ENCODE measurements at places on chromosomes 2 and 18.

- DNase-seq, result no peak
Observed at GRCh38 chr2:43818761-43819160, 19.9 kb downstream of the ABCG5 start.

DNA sequence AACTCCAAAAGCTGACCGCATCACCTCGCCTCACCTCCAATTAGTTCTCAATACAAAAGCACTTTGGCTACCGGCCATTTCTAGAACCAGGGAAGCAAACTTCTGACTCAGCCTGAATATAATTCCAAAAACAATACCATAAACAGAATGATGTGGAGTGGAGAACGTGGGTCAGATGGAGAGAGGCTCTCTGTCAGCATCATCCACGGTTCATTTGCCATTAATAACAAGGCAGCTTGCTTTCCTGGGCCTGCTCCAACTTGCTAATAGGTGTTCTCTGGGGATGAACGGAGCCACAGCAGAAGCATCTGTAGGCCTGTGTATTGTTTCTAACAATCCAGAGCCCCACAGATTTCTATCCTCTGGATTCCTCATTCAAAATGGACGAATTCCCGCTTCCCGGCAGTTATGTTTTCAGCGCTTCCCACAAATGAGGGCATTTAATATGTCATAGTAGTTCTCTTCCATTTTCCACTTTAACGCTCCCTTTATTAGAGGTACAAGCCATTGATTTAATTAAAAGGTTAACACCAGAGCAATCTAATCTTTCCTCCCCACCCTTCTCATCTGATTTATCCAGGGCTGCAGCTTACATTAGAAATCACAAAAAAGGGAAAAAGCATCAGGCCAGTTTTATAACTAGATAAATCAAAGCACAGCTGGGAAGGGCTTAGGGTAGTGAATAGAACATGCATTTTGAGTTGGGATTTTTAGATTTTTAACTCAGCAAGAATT is 23.2 kb upstream of the CNTNAP5 start:
- DNase-seq, result no peak

DNA sequence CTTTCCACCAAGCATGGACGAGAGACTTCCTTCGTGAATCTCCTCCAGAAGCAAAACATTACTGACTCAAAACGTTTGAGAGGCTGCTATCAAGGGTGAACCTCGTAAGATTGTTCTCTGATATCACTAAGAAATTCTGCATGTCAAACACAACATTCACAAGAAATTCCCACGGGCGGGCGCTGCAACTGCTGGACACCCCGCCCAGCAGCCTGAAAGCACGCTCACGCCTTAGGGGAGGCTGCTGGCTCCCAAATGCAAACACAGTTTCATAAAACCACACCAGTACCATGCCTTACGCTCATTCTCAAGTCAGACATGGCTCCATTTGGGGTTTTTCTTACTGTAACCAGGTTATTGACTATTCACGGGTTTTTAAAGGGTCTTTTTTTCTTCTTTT is 39.0 kb downstream of the MBP start:
- DNase-seq, result no peak

GRCh38 chr18:9965711-9966624 is 52.2 kb downstream of the VAPA start:
- no peak for DNase-seq

GRCh38 chr18:25230658-25231326 is 121.2 kb downstream of the ZNF521 start:
- peak; percentile 80 for DNase-seq

GRCh38 chr2:72361521-72361920 is 213.9 kb upstream of the CYP26B1 start:
- no peak for DNase-seq

DNA sequence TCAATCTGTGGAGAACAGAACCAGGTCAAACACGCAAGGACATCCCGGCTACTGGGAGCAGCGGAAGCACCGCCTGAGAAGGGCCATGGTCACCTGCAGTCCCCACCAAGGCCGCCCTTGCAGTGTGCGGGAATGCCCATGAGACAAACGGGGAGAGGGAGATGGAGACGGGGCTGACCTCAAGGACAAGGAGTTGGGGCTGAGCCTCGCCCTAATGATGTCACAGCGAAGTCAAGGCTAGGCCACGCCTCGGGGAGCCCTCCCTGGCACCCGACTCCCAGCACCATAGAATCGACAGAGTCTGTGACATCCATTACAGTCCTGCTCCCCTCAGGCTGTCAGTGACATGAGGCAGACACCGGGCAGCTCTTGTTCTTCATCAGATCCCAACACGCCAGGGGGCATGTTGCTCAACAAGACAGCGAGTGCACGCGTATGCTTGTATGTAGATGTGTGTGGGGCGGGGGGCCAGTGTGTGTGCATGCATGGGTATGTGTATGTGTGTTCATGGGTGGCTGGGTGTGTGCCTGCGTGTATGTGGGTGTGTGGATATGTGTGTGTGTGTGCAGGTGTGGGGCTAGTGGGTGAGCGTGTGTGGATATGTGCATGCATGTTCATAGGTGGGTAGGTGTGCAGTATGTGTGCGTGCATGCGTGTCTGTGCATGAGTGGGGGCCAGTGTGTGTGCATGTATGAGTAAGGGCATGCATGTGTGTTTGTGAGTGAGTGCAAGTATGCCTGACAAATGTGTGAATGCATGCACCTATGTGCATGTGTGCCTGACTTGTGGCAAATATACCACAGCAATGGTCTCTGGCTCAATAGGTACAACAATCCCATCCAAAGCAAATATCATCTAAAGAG is 57.0 kb downstream of the ANKMY1 start:
- no peak for DNase-seq

- DNase-seq, result no peak
Observed at GRCh38 chr2:141555876-141556470, 574.8 kb downstream of the LRP1B start.

DNA sequence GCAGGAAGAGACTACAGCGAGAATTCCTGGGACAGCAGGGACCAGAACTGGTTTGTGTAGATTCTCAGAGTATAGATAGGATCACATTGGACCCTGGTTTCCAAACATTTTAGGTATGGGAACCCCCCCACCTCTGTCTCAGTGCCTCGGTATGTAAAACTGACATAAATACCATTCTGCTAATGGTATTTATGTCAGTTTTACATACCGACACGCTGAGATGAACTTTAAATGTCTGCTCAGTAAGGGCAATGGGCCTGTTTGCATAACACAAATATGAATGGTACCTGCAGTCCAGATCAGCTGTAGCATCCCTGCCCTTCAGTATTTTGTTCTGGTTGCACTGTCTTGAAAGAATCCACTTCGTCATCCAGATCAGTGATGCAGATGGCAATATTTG is 73.2 kb downstream of the WDSUB1 start:
- DNase-seq, result no peak

- no peak for DNase-seq
Observed at GRCh38 chr2:206276169-206276942, 1.9 kb downstream of the ZDBF2 start.

DNA sequence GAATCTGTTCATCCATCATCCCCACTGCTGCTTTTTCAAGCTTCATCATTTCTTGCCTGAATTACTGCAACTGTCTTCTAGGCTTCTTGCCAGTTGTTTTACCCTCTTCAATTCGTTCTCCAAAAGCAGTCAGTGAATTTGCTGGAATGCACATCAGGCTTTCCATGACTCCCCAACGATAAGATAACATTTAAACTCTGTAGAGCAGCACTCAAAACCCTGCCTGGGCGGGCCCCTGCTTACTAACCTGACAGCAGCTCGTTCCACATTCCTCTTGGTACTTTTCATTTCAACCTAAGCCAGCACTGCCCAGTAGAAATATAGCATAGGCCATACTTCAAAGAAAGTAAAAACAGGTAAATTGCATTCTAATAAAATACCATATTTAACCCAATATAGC is 342.9 kb downstream of the SUCLG1 start:
- no peak for DNase-seq

- DNase-seq, result no peak
Observed at GRCh38 chr2:131542438-131543384, 15.0 kb downstream of the CCDC74A start.

- DNase-seq, result no peak
Observed at GRCh38 chr2:236755278-236755840, 185.7 kb downstream of the ACKR3 start.

DNA sequence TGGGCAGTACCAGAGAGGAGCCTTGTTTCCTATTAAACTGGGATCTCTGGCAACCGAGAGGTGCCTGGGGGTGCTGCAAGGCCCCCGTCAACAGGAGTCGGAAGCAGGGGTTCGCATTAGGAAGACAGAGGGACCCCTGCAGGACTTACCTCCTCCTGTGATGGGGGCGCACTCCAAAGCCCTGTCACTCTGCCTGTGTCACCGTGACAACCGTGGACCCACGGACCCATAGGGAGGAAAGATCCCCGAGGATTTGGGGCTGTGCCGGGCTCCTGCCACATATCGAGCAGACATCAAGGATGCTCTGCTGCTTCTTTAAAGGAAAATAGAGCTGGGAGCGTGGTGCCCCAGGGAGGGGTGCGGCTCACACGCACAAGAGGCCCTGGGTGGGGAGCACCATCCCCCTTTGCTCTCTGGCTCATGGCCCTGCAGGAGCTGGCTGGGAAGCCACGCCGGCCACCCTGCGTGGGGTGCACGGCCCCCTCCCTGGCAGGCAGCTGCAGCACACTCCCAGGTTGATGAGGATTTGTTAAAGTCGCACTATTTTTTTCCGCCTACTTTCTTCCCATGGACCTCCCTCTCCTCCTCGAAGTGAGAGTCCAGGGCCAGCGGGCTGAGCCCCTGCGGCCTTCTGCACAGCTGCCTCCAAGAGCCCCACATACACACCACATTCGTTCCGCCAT is 167.5 kb downstream of the TWIST2 start:
- DNase-seq, result no peak

- no peak for DNase-seq
Observed at GRCh38 chr2:5794012-5794411, 101.8 kb downstream of the SOX11 start.

DNA sequence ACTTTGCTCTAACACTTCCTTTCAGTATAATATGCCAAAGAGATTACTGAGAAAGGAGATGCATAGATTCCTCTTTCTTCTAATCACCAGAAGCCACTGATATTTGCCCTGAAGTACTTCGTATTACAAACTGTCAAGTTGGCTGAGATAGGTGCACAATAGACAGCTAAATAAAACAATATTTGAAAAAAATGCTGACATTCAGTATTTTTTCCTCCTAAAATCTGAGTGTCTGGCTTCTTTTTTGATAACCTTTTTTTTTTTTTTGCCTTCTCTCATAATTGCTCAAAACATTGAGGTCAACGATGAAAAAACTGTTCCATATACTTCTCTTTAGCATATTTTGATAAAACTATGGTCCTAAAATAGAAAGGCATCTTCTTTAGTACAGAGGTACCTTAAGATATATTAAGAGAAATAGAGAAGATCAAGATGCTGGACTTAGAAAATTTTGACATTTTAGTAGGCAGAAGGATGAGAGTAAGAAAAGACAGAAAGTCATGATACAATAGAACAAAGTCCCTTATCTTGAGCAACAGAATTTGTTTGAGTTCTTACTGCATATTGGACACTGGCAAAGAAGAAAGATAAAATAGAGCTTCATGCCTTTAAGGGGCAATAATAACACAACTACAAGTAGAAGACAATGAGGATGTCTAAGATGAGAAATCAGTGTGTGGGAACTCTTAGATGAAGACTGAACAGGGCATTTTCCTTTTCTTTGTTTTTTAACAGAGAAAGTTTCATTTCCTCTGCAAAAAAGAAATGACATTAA is 220.7 kb downstream of the PTH2R start:
- DNase-seq, result no peak

GRCh38 chr18:25298853-25299274 is 53.1 kb downstream of the ZNF521 start:
- peak; percentile 88 for DNase-seq

- DNase-seq, result no peak
Observed at GRCh38 chr2:144229296-144229695, 290.6 kb downstream of the ZEB2 start.

- DNase-seq, result no peak
Observed at GRCh38 chr18:48776641-48777025, 174.1 kb downstream of the SMAD7 start.

DNA sequence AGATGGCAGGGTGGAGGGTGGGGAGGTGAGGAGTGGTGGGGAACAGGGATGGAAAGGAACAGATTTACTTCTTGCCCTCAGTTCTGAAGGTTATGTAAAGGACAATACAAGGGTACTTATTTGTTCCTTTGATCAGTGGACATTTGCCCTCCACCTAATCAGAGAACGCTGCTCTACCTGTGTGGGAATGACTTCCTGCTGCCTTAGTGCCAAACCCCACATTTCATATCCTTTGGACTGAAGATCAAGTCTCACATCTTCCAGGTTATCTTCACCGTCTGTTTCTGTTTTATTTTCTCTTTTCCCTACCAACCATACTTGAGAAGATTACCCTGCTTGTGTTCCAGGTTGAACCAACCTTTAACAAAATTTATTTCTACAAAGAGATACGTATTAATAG is 8.7 kb upstream of the DPP4 start:
- DNase-seq, result no peak

GRCh38 chr2:42091671-42092070 is 43.9 kb downstream of the PKDCC start:
- DNase-seq, result no peak

GRCh38 chr18:12314591-12315305 is 6.7 kb downstream of the TUBB6 start:
- DNase-seq, result no peak

GRCh38 chr2:113276761-113277425 is 1.8 kb downstream of the PAX8 start:
- DNase-seq, result no peak

DNA sequence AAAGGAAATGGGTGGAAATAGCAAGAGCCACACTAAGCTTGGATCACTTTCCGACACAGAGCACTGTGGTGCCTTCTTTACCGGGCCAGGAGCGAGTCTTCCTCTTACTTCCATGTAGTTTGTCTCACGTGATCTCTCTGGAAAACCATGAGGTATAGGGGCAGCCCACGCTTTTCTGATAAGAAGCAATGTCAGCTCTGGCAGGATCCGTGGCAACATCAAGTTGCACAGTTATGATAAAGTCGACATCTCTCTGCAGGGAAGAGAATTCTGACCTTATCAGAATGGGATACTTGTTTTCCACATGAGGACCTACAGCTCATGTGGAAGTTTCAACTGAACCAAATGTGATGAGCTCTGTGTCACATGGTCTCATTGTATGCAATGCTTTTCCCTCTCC is 29.5 kb downstream of the MSGN1 start:
- no peak for DNase-seq

- DNase-seq, result no peak
Observed at GRCh38 chr2:219687272-219687671, 59.8 kb downstream of the SLC4A3 start.

DNA sequence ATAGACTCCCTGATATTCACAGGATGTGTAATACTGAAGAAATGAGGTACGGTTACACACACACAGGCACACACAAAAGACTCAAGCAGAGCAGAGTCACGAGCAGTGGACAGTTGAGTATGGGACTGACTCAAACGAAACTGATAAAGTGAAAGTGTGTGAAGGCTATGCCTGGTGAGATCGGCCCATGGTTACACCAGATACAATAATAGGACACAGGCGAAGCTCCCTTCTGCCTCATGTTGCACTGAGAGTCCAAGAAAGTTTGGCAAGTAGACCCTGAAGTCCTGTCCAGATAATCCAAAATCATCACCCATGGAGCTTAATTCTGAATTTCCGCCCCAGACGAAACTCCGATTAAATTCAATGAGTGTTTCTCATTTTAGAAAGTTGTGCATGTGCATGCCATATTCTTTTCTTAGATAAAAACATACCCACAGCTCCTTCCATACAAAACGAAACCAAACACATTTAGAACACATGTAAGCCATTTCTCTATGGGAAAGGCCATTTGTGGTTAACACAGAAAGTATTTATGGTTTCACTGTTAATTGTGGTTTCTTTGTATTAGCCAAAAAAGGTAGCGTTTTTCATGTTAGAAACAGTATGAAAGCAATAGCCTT is 567.6 kb downstream of the PLCL1 start:
- DNase-seq, result no peak

- no peak for DNase-seq
Observed at GRCh38 chr2:11454824-11455223, 11.1 kb downstream of the E2F6 start.

All from AG04450 (cell line).